ENCODE measurements at places on chromosomes 6 and 20.

DNA sequence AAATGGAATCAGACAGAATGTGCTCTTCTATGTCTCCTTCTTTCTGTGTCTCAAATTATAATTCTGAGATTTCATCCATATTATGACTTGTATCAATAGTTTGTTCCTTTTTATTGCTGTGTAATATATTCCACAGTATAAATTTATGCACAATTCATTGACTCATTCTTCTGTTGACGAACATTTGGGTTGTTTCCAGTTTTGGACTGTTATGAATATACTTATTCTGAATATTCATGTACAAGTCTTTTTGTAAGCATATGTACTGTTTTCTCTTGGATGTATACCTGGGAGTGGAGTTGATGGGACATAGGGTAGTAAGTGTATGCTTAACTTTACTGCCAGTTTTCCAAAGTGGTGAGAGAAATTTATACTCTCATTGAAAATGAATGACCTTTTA is 28.1 kb upstream of the TRAF3IP2 start:
- ATAC-seq, result no peak

DNA sequence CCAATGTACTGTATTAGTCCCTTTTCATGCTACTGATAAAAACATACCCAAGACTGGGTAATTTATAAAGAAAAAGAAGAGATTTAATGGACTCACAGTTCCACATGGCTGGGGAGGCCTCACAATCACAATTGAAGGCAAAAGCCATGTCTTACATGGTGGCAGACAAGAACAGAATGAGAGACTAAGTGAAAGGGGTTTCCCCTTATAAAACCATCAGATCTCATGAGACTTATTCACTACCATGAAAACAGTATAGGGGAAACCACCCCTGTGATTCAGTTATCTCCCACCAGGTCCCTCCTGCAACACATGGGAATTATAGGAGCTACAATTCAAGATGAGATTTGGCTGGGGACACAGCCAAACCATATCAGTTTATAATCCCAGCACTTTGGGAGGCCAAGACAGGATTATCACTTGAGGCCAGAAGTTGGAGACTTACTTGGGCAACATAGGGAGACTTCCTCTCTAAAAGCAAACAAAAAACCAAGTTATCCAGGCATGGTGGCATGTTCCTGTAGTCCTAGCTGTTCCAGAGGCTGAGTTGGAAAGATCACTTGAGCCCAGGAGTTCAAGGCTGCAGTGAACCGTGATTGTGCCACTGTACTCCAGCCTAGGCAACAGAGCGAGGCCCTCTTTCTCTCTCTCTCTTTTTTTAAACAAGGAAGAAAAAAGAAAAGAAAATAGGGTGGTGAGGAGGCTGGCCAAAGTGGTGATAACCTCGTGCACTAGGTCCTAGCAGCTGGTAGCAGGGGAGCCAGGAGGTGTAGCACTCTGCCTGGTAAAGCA is 22.9 kb upstream of the DDR1 start:
- ATAC-seq, result peak; percentile 90

- ATAC-seq, result no peak
These were observed 22.0 kb downstream of the FAM83B start for GRCh38 chr6:54868556-54868955.

GRCh38 chr6:72078096-72078495 is 191.7 kb downstream of the RIMS1 start:
- no peak for ATAC-seq

DNA sequence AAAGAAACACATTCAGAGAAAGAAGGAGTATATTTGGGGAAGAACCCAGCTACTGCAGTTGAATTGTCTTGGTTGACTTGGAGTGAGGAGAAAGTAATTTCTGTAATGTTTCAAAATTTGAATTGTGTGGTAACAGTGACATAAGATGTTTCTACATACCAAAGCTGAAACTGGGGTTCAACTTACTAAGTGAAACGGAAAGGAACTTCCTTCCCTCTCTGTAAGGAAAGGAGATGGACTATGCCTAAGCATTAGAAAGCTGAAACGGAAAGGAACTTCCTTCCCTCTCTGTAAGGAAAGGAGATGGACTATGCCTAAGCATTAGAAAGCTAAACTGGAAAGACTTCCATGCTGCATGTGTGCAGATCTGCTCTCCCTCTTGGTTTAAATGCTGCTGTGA is 46.0 kb downstream of the HUS1B start:
- peak; percentile 53 for ATAC-seq

DNA sequence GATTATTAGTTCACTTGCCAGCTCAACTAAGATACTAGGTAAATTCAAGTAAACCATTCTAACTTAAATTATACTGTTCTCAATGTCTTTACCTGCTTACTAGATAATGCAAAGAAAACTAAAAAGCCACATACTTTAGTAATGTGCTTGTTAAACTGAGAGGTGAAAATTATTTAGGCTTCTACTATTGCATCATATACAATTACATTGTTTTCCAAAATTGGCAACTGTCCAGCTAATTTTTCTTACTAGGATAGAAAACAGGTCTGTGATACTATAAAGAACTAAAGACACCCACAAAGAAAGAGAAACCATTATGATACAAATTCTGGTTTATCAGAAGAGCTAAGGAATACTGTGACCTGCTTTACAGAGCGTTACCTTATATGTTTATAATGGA is 45.6 kb upstream of the ALDH8A1 start:
- no peak for ATAC-seq

- ATAC-seq, result peak; percentile 15
These were observed 1.3 kb downstream of the HMGA1 start for GRCh38 chr6:34237722-34238584.

DNA sequence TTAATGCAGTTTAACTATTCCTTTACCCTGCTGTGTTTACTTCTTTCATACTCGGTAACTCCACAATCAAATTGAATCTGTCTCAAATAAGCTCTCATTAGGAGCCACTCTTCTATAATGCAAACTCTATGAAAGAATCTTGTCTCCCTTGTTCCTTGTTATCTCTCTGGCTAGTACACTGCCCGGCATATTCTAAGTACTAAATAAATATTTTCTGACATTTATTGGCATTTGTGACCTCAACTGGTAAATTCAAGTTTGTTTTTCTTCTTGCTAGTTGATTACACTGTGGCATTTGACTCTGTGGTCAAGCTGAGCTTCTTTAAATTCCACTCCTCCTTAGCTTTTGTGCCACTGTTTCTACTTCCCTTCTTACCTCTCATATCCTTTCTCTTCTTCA is 237.6 kb upstream of the KHDRBS2 start:
- ATAC-seq, result no peak

- ATAC-seq, result no peak
These were observed 161.4 kb downstream of the CLIC5 start for GRCh38 chr6:45854149-45854742.

DNA sequence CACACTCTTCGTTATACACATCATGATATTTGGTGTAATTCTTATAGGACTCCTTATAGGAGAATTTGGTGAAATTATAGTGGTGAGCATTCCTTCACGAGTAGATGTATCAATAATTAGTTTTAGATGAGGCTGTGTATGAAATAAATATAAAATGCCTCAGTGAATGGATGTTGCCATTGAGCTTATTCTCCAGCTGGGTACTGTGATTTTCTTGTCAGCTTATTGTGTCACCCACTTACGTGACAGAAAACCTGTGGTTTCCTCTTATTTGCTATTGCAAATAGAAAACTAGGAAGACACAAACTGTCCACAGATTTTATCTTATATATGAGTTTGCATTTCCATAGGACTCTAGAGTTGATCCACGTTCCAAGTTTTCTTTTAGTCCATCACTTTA is 439.9 kb upstream of the RNF217 start:
- no peak for ATAC-seq

DNA sequence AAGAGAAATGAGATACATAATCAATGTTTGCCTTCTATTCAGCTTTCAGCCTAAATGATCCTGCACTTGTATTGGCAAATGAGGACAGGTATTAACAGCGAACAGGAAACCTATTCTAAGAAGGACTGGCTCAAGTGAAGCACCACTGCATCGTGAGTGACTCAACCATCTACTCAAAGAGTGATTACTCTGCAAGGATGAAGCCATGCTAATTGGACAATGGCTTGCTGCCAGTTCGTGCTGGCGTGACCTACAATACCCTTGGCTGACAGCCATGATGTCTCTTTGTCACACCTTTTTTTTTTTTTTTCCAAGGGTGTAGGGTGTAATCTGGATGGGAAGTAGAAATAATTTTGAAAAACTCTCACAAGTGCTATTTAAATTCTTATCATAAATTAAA is 104.9 kb downstream of the GJA10 start:
- peak; percentile 74 for ATAC-seq

DNA sequence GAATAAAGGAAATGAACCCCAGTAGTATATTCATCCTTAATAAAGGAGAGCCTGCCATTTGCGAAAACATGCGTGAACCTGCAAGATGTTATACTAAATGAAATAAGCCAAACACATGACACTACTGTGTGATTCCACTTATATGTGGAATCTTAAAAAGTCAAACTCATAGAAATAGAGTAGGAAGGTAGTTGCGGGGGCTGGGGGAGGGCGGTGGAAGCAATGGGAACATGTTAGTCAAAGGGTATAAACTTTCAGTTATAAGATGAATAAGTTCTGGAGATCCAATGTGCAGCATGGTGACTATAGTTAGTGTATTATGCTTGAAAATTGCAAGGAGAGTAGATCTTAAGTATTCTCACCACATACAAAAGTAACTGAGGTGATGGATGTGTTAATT is 72.9 kb downstream of the ANKRD6 start:
- ATAC-seq, result no peak

- peak; percentile 96 for ATAC-seq
These were observed 1.1 kb downstream of the PLTP start for GRCh38 chr20:45910670-45911485.

GRCh38 chr20:35511814-35512420 is 17.5 kb downstream of the C20orf173 start:
- ATAC-seq, result no peak

DNA sequence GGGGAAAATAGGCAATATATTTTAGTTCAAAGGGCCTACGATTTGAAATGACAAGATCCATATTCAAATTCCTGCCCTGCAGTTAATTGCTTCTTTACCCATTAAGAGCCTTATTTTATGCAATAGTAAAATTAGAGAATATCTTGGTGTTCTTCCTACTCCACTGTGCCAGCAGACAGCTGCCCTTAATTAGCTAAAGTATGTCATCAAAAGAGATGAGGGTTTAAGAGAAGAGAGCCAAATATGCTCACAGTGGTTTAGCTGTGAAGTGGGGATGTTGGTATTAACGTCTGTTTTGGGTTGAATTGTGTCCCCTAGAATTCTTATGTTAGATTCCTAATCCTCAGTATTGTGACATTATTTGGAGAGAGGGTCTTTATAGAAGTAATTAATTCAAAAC is 148.1 kb downstream of the MOXD1 start:
- no peak for ATAC-seq

GRCh38 chr6:1479095-1479494 is 89.7 kb downstream of the FOXF2 start:
- no peak for ATAC-seq

- ATAC-seq, result no peak
These were observed 255.3 kb upstream of the GJE1 start for GRCh38 chr6:141877275-141877983.

- ATAC-seq, result no peak
These were observed 264.0 kb downstream of the FOXA2 start for GRCh38 chr20:22320245-22320915.

GRCh38 chr6:81455641-81456040 is 296.8 kb downstream of the TENT5A start:
- no peak for ATAC-seq

DNA sequence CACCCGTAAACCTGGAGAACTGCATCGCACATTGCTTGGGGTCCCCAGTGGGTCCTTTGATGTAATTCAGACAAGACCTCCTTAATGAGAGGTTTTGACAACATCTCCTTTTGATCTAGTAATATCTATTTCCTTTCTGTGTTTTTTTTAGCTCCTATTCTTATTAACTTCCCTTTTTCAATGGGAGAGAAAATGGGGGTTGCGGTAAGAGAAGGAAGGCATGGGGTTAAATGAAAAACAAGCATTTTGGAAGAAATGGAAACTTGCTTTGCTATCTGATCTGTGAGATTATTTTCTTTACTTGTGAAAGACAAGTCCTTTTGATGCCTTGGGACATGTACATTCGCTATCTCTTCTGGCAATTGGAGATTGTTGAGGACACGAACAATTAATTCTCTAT is 418.6 kb upstream of the MAN1A1 start:
- ATAC-seq, result no peak

- ATAC-seq, result no peak
These were observed 91.7 kb downstream of the COL19A1 start for GRCh38 chr6:69957985-69958559.

DNA sequence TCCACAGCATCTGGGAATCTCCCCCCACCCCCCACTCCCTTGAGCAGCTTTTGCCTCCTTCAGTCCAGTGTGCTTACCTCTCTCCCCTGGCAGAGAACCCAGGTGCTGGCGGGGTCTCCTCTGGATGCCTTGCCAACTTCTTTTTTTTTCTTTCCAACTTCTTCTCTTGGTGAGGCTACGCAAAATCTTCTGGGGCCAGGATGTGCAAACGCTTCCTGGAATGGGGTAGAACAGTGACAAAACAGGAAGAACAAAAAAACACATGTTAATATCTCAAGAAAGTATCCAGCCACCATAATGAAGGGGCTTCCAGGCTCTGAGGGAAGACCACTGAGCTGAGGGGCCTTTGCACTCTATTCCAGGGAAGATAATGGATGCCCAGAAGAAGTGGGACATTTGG is 53.9 kb upstream of the DDR1 start:
- ATAC-seq, result no peak

- ATAC-seq, result no peak
These were observed 268.3 kb upstream of the FAM83B start for GRCh38 chr6:54578261-54578660.

DNA sequence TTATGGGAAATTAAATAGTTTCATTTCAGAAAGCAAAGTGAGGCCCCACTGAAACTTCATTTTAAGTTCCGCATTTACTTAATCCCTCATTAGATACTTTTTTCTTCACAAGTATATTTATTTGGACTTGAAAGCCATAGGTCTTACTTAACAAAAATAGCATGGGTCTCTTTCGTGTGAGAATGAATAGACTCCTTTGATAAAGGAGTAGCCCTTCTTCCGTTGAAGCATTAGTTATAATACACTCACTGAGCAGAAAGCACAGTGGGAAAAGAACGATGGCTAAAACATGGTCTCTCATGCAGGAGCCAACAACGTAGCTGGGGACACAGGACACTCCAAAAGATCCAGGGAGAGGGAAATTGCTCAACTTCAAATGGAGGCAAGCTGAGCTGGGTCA is 130.4 kb downstream of the SLC23A2 start:
- no peak for ATAC-seq

- ATAC-seq, result peak; percentile 95
These were observed 161.4 kb downstream of the DNAH8 start for GRCh38 chr6:38876475-38876874.

GRCh38 chr6:41022294-41022693 is 16.7 kb downstream of the UNC5CL start:
- no peak for ATAC-seq

GRCh38 chr20:1448081-1448620 is 18.5 kb downstream of the NSFL1C start:
- no peak for ATAC-seq

GRCh38 chr6:68760941-68761676 is 126.0 kb downstream of the ADGRB3 start:
- no peak for ATAC-seq

GRCh38 chr6:101956961-101957360 is 563.5 kb downstream of the GRIK2 start:
- ATAC-seq, result no peak

All from activated T-helper 17 cell treated with anti-CD3 and anti-CD28 coated beads, Interleukin-2, amount 50 U/mL, for 72 hours (primary cell).